ENCODE measurements at places on chromosomes 7 and 10.
A peak's percentile ranks its signal among the peaks of the same experiment; 100 is the strongest.

- DNase-seq: no peak
Observed at GRCh38 chr10:121076776-121077715, 225.9 kb downstream of the WDR11 start.

GRCh38 chr7:2313450-2314208 lies 612 bp downstream of the SNX8 start:
- no peak for DNase-seq

DNA sequence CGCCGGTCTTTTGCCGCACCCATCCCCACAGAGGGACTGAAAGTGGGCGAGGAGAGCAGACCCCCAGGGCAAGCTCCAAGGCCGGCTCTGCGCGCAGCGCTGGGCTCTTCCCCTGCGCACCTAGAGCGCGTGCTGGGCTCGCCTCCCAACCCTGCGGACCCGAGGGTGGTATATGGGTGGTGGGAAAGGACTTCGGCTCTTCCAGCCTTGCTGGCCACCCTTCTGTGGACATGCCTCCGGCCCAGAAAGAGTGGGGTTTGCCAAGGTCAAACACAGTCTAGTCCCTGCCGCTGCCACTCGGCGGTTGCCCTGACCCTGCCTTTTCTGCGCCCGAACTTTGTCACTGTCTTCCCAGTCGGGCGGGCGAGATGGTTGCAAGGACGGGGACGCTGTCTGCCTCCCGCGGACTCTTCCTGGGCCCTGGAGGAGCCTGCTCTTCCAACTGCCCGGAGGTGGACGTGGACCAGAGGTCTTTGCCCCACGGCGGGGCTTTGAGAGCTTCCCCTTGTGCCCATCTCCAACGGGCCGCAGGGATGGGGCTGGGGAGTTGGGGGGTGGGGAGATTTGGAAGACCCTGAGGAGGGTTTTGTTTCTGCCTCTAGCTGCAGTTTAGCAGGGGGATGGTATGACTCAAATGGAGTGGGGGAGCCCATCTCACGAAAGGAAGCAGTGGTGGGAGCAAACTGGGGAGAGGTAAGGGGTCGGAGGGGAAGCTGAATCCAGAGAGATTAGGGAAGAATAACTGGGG lies 1.5 kb downstream of the ADCY1 start:
- DNase-seq: no peak

DNA sequence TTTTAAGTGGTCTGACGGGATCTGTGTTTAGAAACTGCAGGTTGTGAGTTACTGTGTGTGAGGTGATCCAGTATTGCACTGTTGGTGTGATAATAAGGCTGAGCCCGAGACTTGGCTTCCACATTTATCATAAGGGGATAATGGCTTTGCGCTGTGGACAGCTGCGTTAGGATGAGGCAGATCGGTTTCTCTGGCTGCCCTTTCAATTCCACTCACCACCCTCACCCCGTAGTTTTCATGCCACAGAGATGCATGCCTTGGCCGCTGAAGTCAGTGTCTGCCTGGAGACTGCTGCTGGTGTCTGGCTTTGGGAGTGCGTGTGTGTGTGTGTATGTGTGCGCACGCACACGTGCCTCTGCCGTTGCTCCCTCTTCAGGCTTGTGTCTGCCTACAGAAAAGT lies 273.0 kb downstream of the CCDC3 start:
- DNase-seq: no peak

DNA sequence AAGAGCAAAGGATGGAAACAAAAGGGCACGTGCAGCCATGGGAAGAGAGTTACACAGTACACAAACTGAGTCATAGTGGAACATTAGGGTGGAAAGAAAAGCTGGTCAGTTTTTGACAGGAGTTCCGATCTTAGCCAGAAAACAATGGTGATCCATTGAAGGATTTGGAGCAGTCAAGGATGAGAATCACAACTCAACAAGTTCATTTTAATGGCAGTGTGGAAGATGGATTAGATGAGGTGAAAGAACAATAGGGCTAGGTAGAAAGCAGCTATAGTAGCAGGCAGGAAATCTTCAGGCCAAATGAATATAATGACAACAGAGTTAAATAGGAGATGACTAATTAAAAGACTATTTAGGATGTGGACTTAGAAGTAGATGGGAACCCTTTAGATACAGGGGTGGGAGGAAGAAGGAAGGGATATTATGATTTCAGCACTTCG lies 136.3 kb downstream of the DOCK4 start:
- DNase-seq: no peak

DNA sequence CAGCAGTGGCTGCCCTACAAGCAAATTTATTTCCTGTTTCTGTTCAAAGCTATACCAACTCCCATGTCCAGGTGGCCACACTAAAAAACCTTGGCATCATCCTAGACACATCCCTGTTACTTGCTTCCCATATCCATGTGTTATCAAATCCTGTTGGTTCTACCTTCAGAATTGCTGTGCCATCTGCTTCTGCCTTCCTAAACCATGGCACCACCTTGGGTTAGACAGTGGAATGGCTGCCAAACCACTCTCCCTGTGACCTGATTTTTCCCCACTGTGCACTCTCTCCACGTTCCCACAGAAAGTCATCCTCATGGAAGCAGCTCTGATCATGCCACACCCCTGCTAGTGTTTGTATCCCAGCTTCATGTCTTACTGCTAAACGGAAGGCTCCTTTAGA lies 697.6 kb upstream of the GALNT17 start:
- DNase-seq: no peak

- DNase-seq: no peak
Observed at GRCh38 chr10:97132273-97132672, 53.5 kb downstream of the SLIT1 start.

DNA sequence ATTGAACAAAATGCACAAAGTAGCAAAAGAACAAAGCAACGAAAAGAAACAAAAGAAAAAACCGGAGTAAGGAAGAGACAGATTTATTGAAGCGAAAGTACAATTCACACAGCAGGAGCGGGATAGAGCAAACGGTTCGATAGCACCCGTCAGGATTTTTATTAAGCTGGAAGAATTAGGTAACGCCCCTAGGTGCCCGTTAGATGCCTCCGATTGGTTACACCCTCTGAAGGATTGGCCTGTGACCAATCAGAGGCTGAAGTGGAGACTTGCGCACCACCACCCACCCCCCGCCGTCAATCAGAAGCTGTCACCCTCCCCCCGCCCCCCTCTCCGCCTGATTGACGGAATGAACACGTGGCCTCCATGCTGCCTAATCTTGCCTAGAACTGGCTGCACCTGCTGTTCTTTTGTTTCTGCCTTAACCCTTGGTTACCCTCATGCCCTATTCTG lies 16.8 kb downstream of the OCM2 start:
- DNase-seq: peak; percentile 14

DNA sequence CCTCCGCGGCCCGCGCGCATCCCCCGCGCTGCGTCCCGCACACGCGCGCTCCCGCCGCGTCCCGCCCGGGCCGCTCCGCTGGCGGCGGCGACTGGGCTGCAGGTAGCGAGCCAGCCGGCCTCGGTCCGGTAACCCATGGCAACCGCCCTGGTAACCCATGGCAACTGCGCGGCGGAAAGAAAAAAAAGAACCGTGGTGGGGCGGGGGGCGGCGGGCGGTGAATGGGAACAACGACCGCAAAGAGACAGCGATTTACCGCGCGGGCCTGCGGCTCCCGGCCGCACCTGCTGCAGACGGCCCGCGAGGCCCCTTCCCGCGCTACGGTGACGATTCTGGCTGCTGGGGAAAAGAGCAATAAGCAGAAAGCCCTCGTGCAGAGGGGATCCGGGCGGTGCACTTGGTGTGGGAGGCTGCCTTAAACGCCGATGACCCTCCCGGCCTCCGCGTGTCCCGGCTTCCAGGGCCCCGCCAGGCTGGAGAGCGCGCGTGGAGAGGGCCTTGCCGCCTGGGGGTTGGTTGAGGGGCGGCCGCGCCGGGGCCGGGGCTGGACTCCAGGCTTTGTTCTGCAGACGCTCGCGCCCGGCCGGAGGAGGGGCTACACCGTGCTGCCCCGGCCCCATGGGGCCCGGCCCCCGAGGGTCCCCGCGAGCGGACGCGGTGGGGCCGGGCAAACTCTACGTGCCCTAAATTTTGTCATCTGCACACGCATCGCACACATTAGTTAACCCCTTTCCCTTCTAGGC lies 84.7 kb downstream of the SNX10 start:
- DNase-seq: no peak

- no peak for DNase-seq
Observed at GRCh38 chr7:33753881-33754525, 151.3 kb upstream of the BMPER start.

DNA sequence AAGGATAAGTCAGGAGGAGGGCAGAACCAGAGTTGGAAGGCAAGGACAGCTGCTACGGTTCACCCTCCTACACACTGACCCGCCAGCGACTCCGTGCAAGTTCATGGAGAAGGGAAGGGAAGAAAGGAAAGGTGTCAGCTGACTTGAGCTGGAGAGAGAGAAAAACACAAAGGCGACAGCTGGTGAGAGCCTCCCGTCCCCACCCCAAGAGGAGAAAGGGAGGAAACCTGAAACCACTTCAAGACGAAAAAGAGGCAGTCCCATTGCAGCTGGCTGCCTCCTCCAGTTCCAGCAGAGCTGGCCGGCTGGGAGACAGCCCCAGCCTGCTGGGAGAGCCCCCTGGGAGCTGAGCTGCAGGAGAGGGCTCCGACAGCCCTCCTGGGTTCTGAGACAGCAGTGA lies 75.2 kb downstream of the PARD3 start:
- peak; percentile 81 for DNase-seq

DNA sequence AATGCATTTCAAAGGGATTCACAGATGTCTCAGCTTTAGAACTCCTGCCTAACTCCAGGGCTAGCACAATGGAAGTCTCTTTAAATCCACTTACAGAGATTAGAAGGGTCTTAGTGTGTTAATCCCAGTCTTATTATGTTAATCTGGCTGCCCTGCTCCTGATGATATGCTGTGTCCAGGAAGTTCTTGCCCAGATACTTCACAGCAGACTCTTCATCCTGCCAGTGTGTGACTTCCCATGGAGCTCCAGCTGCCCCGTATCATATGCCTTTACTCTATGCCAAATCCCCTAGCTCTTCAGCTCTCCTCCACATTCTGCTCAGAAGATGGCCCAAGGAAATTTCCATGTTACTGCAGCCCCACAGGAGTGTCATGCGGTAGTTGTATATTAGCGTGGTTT lies 533.8 kb downstream of the GALNT17 start:
- no peak for DNase-seq

GRCh38 chr7:107364787-107365186 lies 105.1 kb upstream of the GPR22 start:
- DNase-seq: no peak

GRCh38 chr7:41114131-41114530 lies 588.8 kb downstream of the INHBA start:
- no peak for DNase-seq

DNA sequence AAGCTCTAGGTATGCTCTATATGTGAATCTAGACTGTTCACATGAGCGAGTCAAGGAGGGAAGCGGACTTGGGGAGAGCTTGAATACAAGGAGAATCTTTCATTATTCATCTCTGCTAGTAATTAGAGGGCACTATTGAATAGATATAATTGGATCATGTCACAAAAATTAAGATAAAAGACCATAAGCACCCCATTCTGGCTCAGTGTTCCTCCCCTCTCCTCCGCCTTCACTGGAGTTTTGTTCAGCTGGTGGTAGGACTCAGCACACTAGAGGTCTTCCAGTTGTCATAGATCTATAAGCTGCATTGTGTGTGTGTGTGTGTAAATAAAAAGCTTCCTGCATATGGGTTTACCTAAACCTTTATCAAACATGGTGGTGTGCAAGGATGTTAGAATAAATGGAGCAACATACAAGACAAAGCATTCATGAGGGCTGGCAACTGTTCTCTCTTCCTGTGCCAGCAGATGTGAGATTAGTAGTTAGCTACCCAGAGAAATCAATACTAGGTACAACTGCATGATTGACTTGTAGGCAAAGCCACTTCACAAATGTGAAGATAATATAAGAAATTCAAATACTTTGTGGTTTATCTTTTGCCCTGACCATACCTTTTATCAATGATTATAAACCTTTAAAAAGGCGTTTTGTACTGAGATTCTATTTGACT lies 142.6 kb downstream of the CREB5 start:
- no peak for DNase-seq

DNA sequence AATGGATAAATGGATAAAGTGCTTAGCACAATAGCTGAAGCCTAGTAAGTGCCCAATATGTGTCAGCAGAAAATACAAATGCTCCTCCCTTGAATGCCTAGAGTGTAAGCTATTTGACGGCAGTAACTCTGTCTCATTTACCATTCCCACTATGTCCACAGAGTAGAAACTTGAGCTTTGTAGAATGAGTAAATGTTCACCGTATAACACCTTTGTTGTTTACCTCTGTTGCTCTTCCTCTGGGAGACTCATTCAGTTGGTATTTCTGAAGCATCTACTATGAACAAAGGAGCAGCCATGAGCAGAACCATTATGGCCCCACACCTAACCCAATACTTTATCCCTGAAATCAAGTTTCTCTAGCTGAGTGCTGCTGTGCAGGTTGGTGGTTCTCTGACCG lies 8.4 kb upstream of the SLC16A12 start:
- no peak for DNase-seq

- no peak for DNase-seq
Observed at GRCh38 chr10:11227103-11227502, 209.4 kb downstream of the CELF2 start.

- peak; percentile 32 for DNase-seq
Observed at GRCh38 chr7:150986099-150986512, 4.7 kb upstream of the NOS3 start.

- DNase-seq: no peak
Observed at GRCh38 chr7:94444813-94445212, 50.1 kb downstream of the COL1A2 start.

DNA sequence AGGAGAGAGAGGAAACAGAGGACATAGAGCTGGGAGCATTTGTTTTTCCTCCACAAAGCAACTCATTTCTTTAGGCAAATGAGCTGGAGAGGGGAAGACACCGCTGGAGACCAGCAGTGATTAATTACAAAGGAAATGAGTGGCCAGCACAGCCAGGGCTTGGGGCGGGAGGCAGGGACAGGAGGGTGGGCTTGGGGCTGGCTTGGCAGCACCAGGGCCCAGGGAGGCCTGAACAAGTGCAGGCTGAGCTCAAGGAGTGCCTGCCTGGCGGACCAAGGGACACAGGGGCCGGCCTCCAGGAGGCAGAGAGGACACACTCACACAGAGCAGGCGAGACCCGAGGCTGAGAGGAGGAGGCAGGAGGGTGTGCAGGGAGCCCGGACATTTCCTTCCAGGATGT lies 149.0 kb upstream of the UNC5B start:
- no peak for DNase-seq

- DNase-seq: no peak
Observed at GRCh38 chr10:102455893-102456471, 4.6 kb upstream of the C10orf95 start.
